ENCODE measurements at places on chromosomes 5 and 9. TPM values are rescaled to one million over a fixed set of nuclear protein-coding genes. Genes with fewer than 3 reads are reported as not detected.

The KIF24 gene
- 3.7 TPM for total RNA-seq

The IFNA6 gene
- total RNA-seq = not detected

The RGS7BP gene
- total RNA-seq = 0.31 TPM

The OTP gene
- not detected for total RNA-seq

The MLANA gene
- not detected for total RNA-seq

The PHYHD1 gene
- total RNA-seq = 22.2 TPM

The SLC25A2 gene
- total RNA-seq = not detected

The PRELID1 gene
- total RNA-seq = 213 TPM

The LCN15 gene
- total RNA-seq = not detected

The JAKMIP2 gene
- 6.4 TPM for total RNA-seq

The FAT2 gene
- 0.18 TPM for total RNA-seq

The CD72 gene
- total RNA-seq = 3.3 TPM

The GRM6 gene
- total RNA-seq = not detected

The ACSL6 gene
- total RNA-seq = 1.6 TPM

The ATP10B gene
- 0.11 TPM for total RNA-seq

The C8G gene
- total RNA-seq = 0.96 TPM

The TSSK1B gene
- not detected for total RNA-seq

The AGXT2 gene
- not detected for total RNA-seq

The TOR1B gene
- total RNA-seq = 18.7 TPM

The SLC27A6 gene
- 3.3 TPM for total RNA-seq

The LRRC19 gene
- not detected for total RNA-seq

The NAIF1 gene
- total RNA-seq = 6.3 TPM

The SYK gene
- 7.9 TPM for total RNA-seq

The SLC34A3 gene
- total RNA-seq = not detected

The MAP1B gene
- total RNA-seq = 67.1 TPM

The WHRN gene
- 2.2 TPM for total RNA-seq

The DBH gene
- not detected for total RNA-seq

The SLC4A9 gene
- not detected for total RNA-seq

The BTNL3 gene
- total RNA-seq = not detected

The ADCY2 gene
- total RNA-seq = 31.3 TPM

The TPPP gene
- total RNA-seq = 0.48 TPM

The FAXDC2 gene
- total RNA-seq = 3.0 TPM

The OLFML2A gene
- total RNA-seq = 5.8 TPM

The CXXC5 gene
- total RNA-seq = 107 TPM

The CRHBP gene
- not detected for total RNA-seq

The ESM1 gene
- not detected for total RNA-seq

The CDH12 gene
- not detected for total RNA-seq

The LCN1 gene
- total RNA-seq = not detected

The FGD3 gene
- 1.8 TPM for total RNA-seq

The MYORG gene
- 5.6 TPM for total RNA-seq
